ENCODE measurements at places on chromosomes 6 and 20. TPM values are rescaled to one million over a fixed set of nuclear protein-coding genes. Genes with fewer than 3 reads are reported as not detected.

GRCh38 chr20:63977739-63978276 is 1.6 kb downstream of the SAMD10 start:
- H3K27me3 ChIP-seq: peaks cover 20% of the 10 kb centered on the region
- no peak for DNase-seq
- no peaks in the 10 kb centered on the region for H3K36me3 ChIP-seq
- H3K4me1 ChIP-seq: peaks cover 53% of the 10 kb centered on the region

- H3K4me1 ChIP-seq: peaks cover 35% of the 10 kb centered on the region
- no peak for DNase-seq
- no peak overlapping the region for H3K4me3 ChIP-seq
- no peaks in the 10 kb centered on the region for H3K36me3 ChIP-seq
Observed at GRCh38 chr6:155883741-155884140, 428.1 kb upstream of the NOX3 start.

GRCh38 chr6:32114796-32115195 is 5.7 kb upstream of the TNXB start:
- no peak for DNase-seq
- peak overlapping the region; percentile 91 for H3K27ac ChIP-seq
- H3K27me3 ChIP-seq: no peaks in the 10 kb centered on the region
- no peaks in the 10 kb centered on the region for H3K4me1 ChIP-seq
- no peaks in the 10 kb centered on the region for H3K36me3 ChIP-seq
- no peak overlapping the region for H3K4me3 ChIP-seq

GRCh38 chr20:23629017-23629541 is 8.7 kb downstream of the CST3 start:
- peaks cover 24% of the 10 kb centered on the region for H3K36me3 ChIP-seq
- peak overlapping the region; percentile 37 for H3K27ac ChIP-seq
- H3K27me3 ChIP-seq: no peaks in the 10 kb centered on the region
- H3K4me3 ChIP-seq: no peak overlapping the region
- peak; percentile 66 for DNase-seq
- H3K4me1 ChIP-seq: peaks cover 8% of the 10 kb centered on the region

DNA sequence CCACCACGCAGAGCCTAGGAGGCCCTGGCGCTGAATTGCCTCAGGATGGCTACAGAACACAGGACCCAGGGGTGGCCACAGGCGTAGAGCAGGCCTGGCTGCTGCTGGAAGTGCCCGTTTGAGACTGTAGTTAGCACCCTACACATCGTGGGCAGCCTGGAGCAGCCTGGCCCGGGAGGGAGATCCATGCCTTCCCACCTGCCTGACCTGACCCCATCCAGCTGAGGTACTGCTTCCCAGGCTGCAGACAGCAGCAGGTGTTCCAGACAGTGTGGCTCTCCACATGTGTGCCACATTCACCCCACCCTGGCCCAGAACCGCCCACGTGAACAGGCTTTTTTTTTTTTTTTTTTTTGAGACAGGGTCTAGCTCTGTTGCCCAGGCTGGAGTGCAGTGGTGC is 20.9 kb upstream of the MAP1LC3A start:
- no peaks in the 10 kb centered on the region for H3K4me1 ChIP-seq
- peaks cover 21% of the 10 kb centered on the region for H3K36me3 ChIP-seq
- DNase-seq: no peak
- H3K4me3 ChIP-seq: no peak overlapping the region

DNA sequence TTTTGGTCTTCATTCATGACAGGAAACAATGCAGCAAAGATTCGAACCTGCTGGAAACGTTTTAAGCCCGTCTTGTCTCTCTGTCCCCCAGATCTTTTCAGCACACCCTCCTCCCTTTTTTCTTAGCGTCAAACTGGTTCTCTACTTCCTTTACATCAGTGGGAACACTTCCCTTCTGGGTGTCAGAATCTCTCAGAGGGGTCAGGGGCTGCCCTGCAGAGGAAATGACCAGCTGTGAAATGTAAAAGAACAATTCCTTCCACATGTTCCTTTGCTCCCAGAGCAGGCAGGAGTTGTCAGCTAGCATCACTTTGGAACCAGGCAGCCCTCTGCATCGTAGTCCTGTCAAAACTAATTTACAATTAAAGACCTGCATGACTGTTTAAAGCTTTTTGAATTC is 619.0 kb downstream of the TFAP2A start:
- no peak overlapping the region for H3K4me3 ChIP-seq
- no peak overlapping the region for H3K27ac ChIP-seq
- no peak for DNase-seq
- H3K36me3 ChIP-seq: no peaks in the 10 kb centered on the region

DNA sequence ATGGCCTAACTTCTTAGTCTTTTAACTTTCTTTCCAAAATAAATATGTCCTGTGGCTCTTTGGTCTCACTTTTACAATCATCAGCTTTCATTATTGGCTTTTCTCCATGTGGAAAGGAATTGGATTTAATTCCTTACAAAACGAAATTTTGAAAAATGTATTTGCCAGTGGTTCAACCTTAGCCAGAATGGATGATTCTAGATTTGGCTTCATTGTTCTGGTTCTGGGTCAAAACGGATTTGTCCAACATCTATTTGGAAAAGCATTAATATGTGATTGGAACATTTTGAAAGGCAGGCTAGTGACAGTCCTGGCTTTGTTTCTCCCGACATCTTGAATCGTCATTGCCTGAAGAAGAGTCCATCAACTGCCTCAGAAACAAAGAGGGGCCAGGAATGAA is 59.2 kb downstream of the TENT5A start:
- no peaks in the 10 kb centered on the region for H3K4me1 ChIP-seq
- no peak overlapping the region for H3K4me3 ChIP-seq
- H3K36me3 ChIP-seq: no peaks in the 10 kb centered on the region
- DNase-seq: no peak
- no peaks in the 10 kb centered on the region for H3K27me3 ChIP-seq
- no peak overlapping the region for H3K27ac ChIP-seq

- H3K27me3 ChIP-seq: peaks cover 55% of the 10 kb centered on the region
- no peak for DNase-seq
- no peak within 1 kb of the TSS for H3K27ac ChIP-seq
- H3K4me1 ChIP-seq: no peaks in the 10 kb centered on the region
- no peak within 1 kb of the TSS for H3K4me3 ChIP-seq
Observed at GRCh38 chr6:109978174-109979032, at the start of gene GPR6. Gene GPR6, plus strand, starts transcription at chr6:109978311. Its CDS starts 802 bp downstream, at chr6:109979113.

DNA sequence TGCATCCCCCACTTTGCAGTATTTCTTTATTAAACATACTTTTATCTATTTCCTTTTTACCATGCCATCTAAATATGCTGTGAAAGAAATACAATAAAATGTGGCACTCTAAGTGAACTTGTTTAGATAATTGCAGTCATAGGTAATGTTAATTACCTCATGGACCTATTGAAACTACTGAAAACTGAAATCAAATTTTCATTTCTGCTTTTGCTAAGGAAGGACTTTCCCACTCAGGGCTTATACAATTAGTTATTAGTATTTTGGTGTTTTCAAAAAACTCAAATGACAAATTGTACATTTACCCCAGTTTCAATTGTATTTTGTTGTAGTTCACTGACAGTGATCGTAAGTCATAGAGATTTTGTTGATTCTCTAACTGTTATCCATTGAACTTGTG is 88.4 kb downstream of the ID4 start:
- H3K27me3 ChIP-seq: no peaks in the 10 kb centered on the region
- H3K36me3 ChIP-seq: no peaks in the 10 kb centered on the region
- DNase-seq: no peak
- no peaks in the 10 kb centered on the region for H3K4me1 ChIP-seq

GRCh38 chr20:21836346-21836745 is 130.9 kb downstream of the PAX1 start:
- H3K4me1 ChIP-seq: no peaks in the 10 kb centered on the region
- H3K27ac ChIP-seq: no peak overlapping the region
- no peaks in the 10 kb centered on the region for H3K27me3 ChIP-seq
- no peak for DNase-seq
- no peak overlapping the region for H3K4me3 ChIP-seq

DNA sequence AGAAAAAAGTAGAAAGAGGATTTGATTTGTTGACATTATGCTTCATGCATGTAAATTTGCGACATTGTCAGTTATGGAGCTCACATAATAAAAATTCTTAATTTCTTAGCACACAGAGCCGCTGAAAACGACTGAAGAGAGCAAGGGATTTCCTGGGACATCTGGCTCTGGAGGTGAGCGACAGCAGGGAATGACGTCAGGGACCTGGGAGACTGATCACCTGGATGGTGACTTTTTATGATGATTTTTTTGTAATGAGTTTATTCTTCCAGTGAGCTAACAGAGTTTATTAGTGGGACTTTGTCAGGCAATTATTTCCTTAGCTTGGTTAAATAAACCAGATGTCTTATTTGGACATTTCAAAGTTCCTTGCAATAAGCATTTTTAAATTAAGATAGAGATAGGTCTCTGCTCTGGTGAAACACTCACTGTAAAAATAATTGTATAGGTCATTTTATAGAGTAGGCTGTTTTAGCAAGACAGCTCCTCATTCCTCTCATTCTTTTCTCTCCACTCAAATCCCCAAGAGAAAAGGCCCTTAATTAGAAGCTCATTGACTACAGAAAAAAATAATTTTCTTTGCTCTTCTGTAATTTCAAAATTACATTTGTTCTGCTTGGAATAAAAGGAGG is 19.4 kb downstream of the TMEM200A start:
- H3K27me3 ChIP-seq: no peaks in the 10 kb centered on the region
- H3K4me3 ChIP-seq: no peak overlapping the region
- no peak for DNase-seq
- H3K27ac ChIP-seq: no peak overlapping the region
- H3K4me1 ChIP-seq: no peaks in the 10 kb centered on the region

SNX5 gene
- 128 TPM for total RNA-seq

PBOV1 gene
- not detected for total RNA-seq

TFEB gene
- 19.2 TPM for total RNA-seq

PNLDC1 gene
- not detected for total RNA-seq

Measured in tibial nerve (tissue), 4 donors.